Stimulated activated CD8-positive, alpha-beta memory T cell treated with anti-CD3 and anti-CD28 coated beads, Interleukin-15, amount 100 ng/mL, for 4 hours (primary cell): ENCODE measurements at places on chromosomes 6 and 20.

- DNase-seq: no peak
Observed at GRCh38 chr20:63639093-63639975, 12.4 kb upstream of the GMEB2 start.

DNA sequence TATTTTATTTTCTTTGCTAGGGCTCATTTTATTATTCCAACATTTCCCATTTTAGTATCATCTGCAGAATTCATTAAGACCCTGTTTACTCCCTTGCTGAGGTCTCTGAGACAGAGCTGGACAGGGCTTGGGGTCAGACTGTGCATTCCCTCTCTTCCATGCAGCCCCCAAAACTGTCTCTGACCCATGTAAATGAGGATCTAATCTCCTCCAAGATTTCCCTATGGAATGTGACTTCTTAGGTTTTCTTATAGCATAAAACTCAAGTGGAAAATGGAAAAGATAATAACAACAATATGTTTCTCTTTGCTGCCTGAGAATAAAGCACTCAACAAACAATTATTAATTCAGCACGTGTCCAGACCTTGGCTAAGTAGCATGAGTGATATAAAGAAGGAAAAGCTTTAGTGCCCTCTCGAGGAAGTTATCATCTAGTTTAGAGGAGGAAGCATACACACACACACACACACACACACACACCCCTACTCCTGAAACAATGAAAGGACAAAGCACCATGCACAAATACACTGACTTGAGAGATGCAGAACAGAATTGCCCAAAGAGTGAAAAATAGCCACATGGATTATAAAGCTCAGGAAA is 815.5 kb downstream of the BCKDHB start:
- no peak for DNase-seq

- DNase-seq: no peak
Observed at GRCh38 chr20:32920530-32921298, 62.0 kb downstream of the EFCAB8 start.

- DNase-seq: no peak
Observed at GRCh38 chr6:10682355-10682988, 11.9 kb downstream of the C6orf52 start.

- no peak for DNase-seq
Observed at GRCh38 chr6:137800762-137801161, 66.3 kb upstream of the TNFAIP3 start.

- no peak for DNase-seq
Observed at GRCh38 chr6:7697820-7698623, 27.9 kb upstream of the BMP6 start.

DNA sequence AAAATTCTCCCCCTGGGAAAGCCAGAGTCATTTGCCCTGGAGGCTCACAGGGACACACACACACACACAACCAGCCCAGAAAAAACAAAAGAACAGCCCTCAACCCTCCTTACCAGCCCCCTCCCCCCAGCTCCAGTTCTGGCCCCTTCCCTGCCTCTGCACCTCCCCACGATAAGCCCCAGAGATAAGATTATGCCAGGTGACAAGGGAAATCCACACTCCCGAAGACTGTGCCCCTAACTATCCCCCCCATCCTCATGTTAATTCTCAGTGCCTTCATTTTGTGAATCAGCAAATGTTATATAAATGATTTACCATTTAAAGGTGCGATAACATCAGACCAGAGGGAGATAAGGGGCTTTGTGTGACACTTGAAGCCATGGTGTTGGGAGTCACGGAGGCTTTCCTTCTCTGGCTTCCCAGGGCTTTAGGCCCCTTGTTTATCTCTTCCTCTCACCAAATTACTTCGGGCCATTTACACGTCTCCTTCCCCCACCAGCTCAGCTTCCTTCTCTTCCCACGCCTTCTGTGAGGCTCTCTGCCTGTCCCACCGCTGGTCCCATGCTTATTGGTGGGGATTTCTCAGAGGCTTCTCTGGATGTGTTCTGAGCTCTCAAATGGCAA is 12.5 kb upstream of the FOXC1 start:
- DNase-seq: no peak

DNA sequence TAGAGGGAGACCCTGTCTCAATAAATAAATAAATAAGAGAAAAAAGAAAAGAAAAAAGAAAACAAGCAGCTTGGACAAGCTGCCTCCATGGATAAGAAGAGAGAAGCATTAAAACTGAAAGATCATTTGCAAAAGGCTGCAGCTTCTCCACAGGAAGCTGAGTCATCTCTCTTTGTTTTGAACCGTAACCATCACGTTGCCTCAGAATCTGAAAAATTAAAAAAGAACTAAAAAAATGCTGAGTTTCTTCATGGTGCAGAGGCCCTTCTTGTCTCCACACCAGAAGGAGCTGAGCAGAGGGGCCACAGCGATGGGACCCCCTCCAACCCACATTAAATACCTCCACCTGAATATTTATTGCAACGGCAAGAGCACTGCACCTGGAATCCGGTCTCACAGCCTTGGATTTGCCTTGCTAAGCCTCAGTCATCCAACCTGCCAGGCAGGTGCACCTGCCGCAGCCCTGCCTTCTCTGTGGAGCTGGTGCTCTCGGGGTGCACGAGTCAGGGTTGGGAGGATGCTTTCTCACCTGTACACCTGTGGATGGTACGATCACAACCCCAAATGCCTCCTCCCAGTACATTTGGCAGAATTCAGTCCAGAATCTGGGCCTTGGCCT is 28.1 kb downstream of the TOX2 start:
- DNase-seq: no peak

DNA sequence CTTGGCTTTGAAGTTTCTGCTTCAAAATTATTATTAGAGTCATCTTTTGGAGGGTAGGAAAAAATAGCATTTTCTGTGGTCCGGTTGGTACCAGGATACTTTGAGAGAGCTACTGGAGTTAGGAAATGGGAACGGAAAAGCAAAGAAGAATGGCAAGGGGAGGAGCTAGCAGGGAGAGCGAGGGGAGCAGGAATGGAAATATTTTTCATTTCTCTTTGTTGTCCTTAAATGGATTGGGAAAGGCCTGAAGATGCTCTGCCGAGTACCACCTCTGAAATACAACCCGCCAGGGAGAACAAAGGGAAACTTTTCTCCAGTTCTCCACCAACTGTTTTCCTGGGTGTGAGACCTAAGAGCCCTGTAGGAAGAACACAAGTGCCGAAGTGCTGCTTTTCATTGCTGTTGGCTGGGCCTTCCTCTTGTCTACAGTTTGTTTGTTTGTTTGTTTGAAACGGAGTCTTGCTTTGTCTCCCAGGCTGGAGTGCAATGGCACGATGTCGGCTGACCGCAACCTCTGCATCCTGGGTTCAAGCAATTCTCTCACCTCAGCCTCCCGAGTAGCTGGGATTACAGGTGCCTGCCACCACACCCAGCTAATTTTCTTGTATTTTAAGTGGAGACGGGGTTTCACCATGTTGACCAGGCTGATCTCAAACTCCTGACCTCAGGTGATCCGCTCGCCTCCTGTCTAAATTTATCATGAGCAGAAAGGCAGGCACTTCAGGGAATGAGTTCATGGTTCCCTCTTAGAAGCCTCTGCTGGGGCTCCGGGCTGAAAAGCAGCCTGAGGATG is 3.5 kb upstream of the TRAF3IP2 start:
- no peak for DNase-seq

DNA sequence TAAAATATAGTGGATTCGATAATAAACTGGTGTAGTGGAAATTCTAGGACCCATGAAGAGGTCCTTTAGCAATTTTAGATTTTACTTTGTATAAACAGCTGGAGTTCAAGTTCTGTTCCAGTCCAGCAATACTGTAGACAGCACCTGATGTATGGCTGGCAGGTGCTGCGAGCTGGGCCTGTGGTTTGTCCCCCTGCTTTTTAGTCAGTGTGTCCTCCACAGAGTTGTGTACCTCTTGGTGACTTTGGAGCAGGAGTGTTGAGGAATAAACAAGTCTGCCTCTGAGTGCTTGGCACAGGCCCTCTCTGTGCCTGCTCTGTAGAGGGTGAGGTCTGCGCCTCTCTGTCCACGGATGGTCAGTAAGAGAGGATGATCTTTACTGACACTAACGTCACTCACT is 13.8 kb downstream of the STX16 start:
- no peak for DNase-seq

- no peak for DNase-seq
Observed at GRCh38 chr20:60332523-60332922, 374.3 kb downstream of the CDH26 start.

GRCh38 chr6:138206862-138207261 is 11.4 kb downstream of the PBOV1 start:
- DNase-seq: no peak

- no peak for DNase-seq
Observed at GRCh38 chr6:135423649-135424128, 73.9 kb downstream of the AHI1 start.

- DNase-seq: no peak
Observed at GRCh38 chr6:129732034-129732433, 22.1 kb upstream of the ARHGAP18 start.
